ENCODE measurements at places on chromosomes 5 and 9. TPM values are rescaled to one million over a fixed set of nuclear protein-coding genes. Genes with fewer than 3 reads are reported as not detected.

DNA sequence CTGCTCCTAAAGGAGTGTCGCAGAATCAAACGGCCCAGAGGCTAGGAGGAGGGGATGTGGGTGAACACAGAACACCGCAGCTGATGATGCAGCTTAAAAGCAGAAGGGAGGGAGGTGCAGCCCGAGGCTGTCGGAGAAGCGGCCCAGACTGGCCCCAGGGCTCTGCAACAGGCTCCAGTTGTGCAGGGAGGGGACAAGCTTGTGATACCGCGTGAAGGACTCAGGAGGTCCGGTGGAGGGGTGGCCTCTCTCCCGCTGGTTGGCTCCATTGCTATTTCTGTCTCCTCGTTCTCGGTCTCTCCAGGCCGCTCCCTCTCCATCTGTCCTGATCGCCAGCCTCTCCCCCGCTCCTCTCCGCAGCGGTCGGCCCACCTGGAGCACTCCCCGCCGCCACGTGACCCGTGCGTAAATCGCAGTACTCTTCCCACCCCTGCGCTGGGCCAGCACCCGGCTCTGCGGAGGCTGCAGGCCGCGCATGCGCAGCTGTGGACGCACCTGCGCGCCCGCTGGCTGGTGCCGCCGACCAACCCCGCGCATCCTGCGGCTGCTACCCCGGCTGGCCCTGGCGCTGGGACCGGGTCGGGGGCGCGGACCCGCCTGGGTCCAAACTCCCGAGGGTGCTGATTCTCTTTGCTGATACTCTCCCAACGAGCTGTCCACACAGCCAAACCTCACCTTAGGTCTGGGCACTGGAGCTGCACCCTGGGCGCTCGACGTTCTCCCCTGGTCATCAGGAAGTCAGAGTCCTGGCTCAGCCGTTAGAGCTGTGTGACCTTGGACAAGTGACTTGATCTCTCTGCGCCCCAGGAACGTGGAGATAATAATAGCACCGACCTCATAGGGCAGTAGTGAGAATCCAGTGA lies 3.7 kb upstream of the STXBP1 start:
- peak; percentile 85 for DNase-seq

- DNase-seq, result no peak
Measured at GRCh38 chr5:124743602-124744169, 2.8 kb downstream of the ZNF608 start.

- no peak for DNase-seq
Measured at GRCh38 chr9:2337131-2337530, 284.5 kb upstream of the VLDLR start.

DNA sequence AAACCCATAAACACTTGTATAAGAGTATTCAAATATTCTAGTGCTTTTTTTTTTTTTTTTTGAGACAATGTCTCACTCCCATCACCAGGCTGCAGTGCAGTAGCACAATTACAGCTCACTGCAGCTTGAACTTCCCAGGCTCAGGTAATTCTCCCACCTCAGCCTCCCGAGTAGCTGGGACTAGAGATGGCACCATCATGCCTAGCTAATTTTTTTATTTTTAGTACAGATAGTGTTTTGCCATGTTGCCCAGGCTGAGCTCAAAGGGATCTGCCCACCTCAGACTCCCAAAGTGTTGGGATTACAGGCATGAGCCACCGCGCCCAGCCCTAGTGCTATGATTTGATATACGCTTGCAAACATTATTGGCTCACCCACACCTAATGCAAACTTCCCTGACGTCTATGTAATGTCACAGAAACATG lies 11.8 kb downstream of the IL6ST start:
- peak; percentile 42 for DNase-seq

DNA sequence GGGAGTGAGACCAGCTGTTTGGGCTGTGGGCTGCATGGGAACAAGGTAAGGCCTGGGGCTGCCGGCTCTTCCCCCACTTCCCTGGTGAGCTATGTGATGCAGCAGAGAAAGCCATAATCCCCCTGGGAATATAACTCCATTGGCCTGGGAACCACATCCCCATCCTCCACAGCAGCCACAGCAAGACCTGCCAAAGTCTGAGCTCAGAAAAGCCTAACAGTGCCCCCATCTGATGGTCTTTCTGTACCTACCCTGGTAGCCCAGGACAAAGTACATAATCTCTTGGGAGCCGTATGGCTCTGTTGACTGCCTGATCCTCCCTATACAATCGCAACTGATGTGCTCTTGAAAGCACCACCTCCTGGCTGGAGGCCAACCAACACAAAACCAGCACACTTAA lies 432.6 kb downstream of the CDH18 start:
- DNase-seq, result no peak

DNA sequence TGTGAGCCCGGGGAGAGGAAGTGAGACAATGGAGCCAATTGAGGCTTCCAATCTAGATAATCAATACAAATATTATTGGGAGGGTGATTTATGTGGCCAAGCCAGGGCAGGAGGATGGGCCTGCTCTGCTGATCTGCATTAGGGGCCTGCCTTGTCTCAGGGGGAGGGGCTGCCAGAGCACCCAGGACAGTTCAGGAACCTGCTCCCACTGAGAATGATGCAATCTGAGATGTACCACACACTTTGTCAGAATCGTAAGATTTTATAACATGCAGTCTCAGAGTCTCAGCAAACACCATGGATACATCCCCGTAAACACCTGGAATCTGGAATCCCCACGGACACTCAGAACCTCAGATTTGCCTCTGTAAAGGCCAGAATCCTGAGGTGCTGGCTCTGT lies 19.3 kb downstream of the FGF18 start:
- DNase-seq, result no peak

- no peak for DNase-seq
Measured at GRCh38 chr9:94144394-94144793, 60.1 kb downstream of the PTPDC1 start.

GRCh38 chr9:126440940-126441339 lies 114.3 kb downstream of the MVB12B start:
- DNase-seq, result no peak

- no peak for DNase-seq
Measured at GRCh38 chr5:168879929-168880328, 300.8 kb upstream of the PANK3 start.

DNA sequence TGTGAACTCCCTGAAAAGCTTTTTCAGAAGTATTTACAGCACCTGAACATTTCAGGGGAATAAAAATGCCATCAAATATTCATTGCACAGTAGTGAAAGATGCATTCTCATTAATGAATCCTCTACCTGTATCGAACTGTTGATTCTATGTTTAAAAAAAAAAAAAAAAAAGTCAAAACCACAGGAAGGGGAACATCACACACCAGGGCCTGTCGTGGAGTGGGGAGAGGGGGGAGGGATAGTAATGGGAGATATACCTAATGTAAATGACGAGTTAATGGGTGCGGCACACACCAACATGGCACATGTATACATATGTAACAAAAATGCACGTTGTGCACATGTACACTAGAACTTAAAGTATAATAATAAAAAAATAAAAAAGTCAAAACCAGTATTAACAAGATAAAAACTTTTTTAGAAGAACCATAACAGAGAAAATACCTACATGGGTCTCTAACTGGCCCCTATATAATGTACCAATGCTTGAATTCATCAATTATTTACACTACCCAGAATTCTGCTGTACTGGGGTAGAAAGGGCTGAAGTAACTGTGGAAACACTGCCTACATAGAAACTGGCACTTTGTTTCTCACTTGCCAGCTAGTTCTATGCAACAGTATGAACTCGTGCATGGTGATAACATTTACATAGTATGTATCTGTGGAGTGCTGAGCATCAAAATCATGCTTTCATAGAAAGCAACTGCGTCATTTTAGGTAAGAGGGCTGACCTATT lies 48.9 kb downstream of the GNAQ start:
- DNase-seq, result no peak

DNA sequence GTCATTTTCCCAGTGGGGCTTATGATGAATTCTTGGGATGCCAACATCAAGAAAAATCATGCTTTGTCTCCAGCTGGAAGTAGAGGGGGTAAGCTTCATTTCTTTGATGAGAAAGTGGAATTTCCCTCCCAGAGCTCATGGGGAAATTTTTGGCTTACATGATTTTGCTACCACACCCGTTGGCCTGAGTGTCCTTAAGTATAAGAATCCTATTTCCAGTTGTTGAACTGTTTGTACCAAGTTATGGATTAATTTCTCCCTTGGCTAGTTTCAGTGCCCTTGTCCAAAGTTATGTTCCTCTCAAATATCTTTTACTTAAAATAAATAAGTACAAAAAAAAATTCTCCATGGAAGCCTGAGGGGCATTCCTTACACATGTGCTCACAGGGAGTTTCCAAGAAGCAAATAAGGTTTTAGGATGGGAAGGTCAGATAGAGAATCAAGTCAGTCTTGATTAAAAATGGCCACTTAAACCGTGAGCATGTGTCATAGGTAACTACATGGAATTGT lies 82.3 kb downstream of the PTCD2 start:
- DNase-seq, result no peak

GRCh38 chr9:131448818-131449217 lies 53.9 kb upstream of the POMT1 start:
- no peak for DNase-seq

DNA sequence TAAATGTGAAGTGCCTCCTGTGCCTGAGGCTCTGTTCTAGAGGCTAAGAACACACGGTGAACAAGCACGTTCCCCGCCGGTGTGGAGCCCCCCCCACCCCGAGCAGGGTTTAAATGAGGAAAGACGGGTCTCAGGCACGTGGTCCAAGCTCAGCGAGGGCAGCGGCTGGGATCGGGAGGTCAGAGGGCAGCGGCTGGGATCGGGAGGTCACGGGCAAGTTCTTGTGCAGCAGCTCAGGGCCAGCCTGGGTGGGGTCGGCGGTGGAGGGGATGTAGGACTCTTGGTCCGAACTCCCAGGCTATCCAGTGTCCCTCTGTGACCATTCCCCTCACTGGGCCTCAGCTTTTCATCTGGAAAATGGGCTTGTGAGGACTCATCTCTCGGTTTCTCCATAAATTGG lies 2.7 kb upstream of the GBGT1 start:
- DNase-seq, result no peak

- no peak for DNase-seq
Measured at GRCh38 chr5:132002757-132003156, 8.7 kb downstream of the ACSL6 start.

- DNase-seq, result no peak
Measured at GRCh38 chr5:173592050-173592669, 24.3 kb downstream of the BOD1 start.

DNA sequence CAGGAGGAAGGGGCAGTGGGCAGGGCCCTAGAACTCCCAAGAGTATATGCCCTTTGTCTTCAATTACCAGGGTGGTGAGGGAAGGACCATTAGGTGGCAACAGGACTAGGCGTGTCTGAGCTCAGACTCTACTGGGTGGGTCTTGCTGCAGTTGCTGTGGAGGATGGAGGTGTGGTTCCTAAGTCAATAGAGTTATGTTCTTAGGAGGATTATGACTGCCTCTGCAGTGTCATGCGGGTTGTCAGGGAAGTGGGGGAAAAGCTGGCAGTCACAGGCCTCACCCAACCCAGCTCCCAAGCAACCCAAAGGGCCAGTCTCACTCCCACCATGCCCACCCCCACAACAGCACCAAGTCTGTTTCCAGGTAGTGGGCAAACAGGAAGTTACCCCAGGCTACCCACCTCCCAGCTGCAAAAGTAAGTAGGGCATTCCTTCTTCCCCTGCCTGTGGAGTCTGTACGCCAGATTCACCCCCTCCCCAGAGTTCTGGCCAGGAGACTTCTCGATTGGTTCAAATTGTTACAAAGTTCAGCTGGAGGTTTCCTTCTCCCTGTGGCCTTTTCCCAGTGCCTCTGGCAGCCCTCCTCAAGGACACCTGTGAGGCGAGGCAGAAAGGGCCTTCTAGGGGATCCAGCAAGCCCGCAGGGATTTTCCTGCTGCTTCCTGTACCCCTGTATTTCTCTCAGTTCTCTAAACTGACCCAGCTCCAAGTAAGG lies 145.3 kb downstream of the HINT1 start:
- no peak for DNase-seq

GRCh38 chr5:199197-199949 lies 8.1 kb downstream of the LRRC14B start:
- DNase-seq, result peak; percentile 10

- no peak for DNase-seq
Measured at GRCh38 chr9:18114559-18115475, 359.1 kb upstream of the ADAMTSL1 start.

DNA sequence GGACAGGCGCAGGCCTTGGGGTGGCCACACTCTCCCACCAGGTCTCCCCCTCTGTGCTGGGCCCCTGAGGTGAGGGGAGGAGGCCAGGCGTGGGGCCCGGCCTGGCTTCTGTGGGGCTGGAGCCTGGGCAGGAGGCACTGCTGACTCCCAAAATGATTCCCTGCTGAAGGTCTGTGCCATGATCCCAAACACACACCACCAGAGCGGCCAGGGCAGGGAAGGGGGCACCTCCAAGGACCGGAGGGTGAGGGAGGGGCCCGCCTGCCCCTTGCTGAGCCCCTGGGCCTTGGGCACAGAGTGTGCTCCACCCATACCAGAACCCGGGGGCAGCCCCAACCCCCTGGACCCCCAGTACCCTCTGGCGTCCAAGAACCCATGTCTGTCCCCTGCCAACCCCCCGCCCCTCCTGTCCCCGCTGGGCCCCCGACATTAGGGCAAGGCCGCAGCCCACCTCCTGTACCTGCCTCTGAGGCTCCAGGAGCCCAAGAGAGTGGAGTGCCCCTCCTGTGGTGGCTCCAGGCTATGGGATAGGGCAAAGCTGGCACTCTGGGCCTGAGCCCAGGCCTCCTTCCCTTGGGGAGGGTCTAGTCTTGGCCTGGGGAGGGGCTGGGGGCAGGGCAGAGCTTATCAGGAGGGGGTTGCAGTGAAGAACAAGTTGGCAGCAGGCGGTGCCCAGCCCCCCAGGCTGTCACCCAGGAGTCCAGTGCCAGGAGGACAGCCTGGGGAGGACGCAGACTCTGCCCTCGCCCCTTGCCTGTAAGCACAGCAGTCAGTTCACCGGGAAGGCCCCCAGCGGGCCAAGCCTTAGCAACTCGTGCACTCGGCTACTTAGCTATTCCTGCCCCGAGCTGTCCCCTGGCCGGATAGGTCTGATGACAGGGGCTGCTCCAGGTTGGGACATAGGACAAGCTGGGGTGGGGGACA lies 2.6 kb upstream of the EGFL7 start:
- DNase-seq, result no peak

DNA sequence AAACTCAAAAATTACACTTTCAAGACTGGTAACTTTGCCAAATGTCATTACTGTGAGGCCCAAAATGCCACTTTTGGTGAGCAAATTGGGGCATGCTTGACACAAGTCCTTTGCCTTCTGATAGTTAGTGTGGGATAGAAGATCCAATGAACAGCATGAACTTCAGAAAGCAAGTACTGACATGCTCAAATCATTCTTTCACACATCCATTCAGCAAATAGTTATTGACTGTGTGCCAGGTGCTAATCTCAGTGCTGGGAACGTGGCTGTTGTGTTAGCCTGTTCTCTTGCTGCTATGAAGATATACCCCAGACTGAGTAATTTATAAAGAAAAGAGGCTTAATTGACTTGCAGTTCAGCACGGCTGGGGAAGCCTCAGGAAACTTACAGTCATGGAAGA lies 247.0 kb downstream of the CHSY3 start:
- no peak for DNase-seq

- DNase-seq, result no peak
Measured at GRCh38 chr9:88759364-88759763, 224.4 kb downstream of the NXNL2 start.

Gene AP3B1
- total RNA-seq, result 23.6 TPM

Gene SLC34A1
- not detected for total RNA-seq

Gene TAF11L10
- not detected for total RNA-seq

Gene WDR38
- 0.78 TPM for total RNA-seq

Gene PCDHAC2
- 2.3 TPM for total RNA-seq

Gene GLDC
- not detected for total RNA-seq

Measured in body of pancreas (tissue), 4 donors.